Activated CD8-positive, alpha-beta memory T cell treated with anti-CD3 and anti-CD28 coated beads, Interleukin-2, amount 50 U/mL, for 4 hours (primary cell): ENCODE measurements at places on chromosomes 6 and 20.

DNA sequence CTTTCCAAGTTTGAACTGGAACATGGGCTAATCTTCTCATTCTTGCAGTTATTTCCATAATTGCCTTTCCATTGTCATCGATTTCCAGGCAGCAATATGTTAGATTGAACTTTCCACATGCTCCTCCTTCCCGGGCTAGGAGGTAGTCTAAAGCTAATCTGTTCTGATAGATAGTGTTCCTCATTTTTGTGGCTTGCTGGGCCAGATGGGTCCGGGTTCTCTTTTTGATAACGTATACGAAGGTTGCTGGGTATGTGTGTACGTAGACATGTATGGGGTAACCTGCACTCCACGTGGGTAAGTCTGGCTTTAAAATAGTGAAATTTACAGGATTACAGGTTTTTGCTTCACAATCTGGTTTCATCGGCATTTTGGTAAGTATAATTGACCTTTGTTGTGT lies 14.0 kb upstream of the GMPR start:
- DNase-seq: no peak

- no peak for DNase-seq
These were observed 98.2 kb upstream of the HDGFL1 start for GRCh38 chr6:22471132-22471690.

DNA sequence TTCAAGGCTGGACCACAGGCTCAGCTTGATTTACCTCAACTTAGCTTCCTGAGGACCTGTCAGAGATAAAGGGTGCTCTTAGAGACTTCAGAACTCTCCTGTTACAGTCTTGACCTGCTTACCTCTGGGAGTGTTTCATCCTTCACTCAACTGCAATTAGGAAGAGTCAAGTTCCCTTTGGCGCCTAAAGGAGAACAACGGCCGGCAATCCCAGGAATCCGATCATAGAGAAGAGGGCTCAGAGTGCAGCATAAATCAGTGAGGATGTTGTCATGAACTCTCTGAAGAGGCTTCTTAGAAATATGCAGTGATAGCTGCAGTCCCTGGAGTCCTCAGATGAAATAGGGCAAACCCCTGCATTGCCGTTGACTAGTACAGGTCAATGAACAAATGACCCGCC lies 36.4 kb downstream of the LYRM2 start:
- no peak for DNase-seq

- no peak for DNase-seq
These were observed 20.7 kb upstream of the RREB1 start for GRCh38 chr6:7087066-7087465.

DNA sequence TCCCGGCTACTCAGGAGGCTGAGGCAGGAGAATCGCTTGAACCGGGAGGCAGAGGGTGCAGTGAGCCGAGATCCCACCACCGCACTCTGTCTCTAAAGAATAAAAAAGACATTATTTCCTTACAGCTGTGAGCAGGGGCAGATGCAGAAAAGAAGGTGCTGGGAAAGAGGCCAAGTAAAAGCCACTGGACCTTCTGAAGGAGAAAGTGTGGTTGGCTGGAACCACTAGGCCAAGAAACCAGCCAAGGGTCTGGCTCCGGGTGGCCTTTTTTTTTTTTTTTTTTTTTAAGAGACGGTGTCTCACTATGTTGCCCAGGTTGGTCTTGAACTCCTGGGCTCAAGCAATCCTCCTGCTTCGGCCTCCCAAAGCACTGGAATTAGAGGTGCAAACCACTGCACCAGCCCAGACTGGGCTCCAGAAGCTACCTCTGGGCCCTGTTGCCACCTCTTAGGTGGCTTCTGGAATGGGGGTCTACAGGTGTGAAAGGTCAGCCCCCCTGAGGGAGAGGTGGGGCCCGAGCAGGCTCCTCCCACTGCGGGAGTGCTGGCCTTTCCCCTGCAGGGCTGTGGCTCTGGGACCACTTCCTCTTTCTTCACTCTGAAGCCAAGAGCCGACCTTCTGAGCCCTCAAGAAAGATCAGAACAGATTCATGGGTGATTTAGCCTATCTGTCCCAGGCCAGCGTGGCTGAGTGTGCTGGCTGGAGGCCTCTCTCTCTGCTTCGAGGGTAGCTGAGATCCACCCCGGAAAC lies at the start of gene FGD2:
Gene FGD2, plus strand, starts transcription at position 595 of the 750 bp plus-strand sequence. CDS start 163 bp downstream, outside the sequence.
- DNase-seq: no peak

GRCh38 chr6:15616261-15616660 lies 46.6 kb downstream of the DTNBP1 start:
- DNase-seq: no peak

DNA sequence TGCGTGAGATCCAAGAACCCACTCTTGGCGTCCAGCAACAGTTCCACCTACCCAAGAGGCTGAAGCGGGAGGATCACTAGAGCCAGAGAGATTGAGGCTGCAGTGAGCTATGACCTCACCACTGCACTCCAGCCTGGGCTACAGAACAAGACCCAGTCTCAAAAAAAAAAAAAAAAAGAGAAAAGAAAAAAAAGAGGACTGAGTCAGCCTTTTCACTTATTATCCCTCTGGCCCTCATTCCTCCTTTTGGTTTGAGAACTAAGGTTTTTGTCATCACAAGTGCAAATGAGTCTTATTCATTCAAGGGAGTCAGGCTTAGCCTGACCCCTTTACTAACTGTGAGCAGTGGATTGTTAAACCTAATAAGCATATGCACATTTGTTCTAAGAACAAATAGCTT lies 37.9 kb upstream of the JARID2 start:
- no peak for DNase-seq

DNA sequence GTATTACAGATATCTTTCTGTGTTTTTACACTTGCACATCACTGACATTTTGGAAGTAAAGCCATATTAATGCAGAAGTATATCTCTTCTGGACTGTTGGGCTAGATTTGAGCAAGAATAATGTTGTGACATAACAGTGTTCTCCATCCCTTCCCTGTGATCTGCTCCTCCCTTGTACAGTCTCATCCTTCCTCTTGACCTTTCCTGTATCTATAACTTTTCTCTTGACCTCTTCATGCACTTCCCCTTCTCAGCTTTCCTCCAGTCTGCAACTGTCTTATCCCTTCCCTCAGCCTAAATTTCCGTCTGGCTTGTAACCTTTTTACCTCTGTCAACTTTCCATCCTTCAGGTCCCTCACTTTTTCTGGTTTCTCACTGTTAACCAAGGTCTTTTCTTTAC lies 29.8 kb downstream of the NCOA3 start:
- no peak for DNase-seq

DNA sequence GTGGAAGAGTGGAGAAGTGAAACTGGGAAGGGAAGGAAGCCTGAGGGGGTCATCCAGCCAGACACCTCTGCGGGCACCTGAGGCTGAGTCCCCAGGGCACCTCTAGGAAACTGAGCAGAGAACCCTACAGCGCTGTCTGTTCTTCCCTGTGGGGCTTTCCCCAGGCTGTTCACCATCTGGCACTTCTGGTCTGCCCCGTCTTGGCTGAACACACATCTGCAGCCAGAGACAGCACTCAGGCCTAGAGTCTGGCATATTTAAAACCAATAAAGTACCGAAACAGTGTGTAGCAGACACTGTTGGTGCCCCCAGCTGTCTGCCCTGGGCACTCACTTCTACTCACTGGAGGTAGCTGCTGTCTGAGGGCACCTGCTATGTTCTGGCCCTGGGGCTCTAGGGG lies 9.4 kb upstream of the ARFGEF2 start:
- no peak for DNase-seq

DNA sequence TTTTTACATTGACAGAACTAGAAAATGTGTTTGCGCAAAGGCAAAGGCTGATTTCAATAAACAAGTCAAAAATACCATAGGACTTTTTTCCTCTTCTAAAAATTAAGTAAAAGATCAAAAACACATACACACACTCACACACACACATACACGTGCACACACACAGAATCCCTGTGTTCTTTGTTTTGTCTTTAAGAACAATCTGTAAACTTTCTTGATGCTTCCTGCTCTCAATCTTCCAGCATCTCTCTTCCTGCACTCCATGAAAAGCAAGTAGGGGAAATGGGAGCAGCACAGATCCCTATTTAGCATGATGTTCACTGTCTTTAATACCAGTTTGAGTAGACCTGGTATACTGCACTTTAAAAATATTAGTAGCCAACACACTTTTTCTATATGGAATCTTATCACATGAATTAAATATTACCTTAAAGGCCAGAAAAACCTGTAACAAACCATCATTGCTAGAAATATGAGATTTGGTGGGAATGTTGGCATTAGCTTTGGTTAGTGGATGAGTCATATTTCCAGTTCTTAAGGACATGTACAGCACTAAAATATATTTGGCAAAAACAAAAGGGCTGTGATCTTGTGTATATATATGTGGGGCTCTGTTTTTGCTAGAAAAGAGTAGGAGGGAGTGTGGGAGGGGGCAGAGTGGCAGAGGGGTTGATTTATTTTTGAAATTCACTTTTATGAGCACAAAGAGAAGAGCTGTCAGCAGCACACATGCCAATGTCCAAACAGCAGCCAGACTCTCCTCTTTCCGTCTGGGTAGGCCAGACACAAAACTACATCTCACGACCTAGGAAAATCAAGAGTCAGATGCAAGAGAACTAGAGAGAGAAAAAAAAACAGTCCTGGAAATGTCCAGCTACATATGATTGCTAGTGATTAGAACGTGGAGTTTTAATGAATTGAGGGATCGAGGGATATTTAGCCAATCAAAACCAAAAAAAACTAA lies 4.6 kb downstream of the PTPRK start:
- DNase-seq: no peak

DNA sequence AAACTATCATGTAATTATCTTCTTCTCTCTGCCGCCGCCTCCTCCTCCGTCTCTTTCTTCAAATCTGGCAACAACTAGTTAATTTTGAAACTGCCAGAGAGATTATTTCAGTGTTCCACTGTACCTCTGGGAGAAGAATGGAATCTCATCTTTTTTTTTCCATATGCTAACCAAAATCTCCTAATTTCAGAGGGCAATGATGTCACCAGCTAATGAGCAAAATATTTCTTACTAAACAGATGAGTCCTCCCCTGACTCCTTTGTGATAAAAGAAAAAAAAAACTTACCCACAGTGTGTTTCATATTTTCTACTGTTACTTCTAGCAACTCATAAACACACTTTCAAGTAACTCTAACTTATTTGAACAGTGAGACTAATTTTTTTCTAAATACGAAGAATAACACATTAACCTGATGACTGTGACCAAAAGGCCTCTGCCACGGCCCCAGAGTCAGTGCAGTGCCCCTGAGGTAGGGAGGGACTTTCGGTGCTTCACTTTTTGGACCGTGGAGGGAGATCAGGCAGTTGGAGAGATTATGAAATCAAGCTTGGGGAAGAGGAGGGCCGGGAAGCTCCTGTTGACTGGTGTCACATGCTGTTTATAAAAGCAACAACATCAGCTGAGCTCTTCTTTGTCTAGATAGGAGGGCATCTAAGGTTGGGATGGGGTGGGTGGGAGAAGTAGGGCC lies 159.6 kb downstream of the SASH1 start:
- no peak for DNase-seq

DNA sequence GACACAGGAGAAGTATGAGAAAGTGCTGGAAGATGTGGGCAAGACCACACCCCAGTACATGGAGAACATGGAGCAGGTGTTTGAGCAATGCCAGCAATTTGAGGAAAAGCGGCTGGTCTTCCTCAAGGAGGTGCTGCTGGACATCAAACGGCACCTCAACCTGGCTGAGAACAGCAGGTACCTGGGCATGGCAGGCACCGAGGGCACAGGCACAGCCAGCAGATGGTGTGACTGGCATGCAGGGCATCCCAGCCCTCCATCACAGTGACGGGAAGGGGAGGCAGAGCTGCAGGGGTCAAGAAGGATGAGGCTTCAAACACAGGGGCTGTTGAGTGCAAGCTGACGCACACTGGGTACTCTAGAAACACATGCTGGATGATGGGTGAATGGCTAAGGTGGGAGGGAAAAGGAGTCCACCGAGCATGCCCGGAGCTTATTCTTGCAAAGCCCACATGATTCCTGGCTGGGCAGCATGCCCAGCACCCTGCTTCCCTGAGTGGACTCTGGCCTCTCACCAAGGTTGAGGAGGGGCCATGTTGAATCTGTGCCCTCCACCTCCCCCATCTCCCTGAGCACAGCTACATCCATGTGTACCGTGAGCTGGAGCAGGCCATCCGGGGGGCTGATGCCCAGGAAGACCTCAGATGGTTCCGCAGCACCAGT lies 26.3 kb downstream of the SPDEF start:
- no peak for DNase-seq

DNA sequence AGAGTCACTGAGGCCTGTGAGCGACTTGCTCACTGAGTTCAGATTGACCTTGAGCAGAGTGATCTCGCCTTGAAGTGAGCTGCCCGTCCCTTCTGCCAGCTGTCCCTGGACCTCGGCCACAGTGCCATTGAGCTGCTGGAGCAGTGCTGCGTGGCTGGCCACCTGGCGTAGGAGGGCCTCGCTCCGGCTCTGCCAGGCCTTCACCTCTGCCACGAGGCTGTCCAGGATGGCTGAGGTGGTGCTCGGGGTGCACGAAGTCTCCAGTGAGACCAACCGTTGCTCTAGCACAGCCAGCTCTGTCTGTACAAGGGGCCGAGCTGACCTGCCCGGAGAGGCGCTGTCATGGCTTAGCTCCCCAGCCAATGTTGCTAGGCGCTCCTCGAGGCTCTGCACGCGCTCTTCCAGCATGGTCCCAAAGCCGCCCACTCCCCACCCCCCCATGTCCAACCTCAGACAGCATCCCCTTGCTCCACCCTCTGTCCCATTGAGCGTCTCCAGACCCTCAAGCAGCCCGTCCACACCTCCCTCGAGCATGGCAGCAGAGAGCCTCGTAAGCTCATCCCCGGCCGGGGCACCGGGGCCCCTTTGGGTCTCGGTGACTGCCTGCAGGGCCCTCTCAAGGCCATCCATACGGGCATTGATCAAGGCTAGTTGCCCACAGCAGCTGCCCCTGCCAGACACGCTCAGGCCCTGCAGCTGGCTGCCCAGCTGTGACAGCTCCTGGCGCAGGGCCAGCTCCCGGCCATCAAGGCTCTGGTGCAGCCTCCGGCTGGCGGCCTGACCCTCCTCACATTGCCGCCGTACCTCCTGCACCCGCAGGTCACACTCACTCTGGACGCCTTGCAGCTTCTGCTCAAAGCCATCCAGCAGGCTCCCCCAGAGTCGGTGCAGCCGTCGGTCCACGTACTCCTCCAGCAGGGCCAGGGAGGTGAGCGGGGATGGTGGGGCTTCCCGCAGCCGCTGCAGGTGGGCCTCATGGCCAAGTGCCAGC lies 4.6 kb downstream of the EMILIN3 start:
- no peak for DNase-seq
